Stimulated activated CD4-positive, alpha-beta T cell treated with anti-CD3 and anti-CD28 coated beads, Interleukin-1b, Interleukin-23, amount 100 ng/mL, for 4 hours (primary cell): ENCODE measurements at places on chromosomes 6 and 20.

DNA sequence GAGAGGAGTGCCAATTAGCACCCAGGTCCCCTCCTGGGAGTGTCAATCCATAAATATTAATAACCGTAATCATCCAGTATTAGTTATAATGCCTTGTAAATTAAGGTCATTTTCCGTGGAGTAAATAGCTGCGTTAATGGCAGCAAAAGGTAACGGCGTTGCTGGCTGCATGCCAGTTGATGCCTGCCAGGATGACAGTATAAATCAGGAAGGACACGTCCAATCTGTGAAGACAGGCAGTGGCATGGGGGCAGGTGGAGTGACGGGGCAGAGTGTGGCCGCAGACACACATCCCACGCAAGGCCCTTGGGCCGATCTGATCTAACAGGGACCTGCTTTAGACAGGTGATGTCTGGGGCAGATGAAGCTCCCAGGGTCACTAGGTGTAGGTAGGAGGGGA, 49.1 kb downstream of the KCNB1 start:
- no peak for DNase-seq

- DNase-seq: no peak
These were observed 120.0 kb upstream of the JAG1 start for GRCh38 chr20:10793766-10794165.

DNA sequence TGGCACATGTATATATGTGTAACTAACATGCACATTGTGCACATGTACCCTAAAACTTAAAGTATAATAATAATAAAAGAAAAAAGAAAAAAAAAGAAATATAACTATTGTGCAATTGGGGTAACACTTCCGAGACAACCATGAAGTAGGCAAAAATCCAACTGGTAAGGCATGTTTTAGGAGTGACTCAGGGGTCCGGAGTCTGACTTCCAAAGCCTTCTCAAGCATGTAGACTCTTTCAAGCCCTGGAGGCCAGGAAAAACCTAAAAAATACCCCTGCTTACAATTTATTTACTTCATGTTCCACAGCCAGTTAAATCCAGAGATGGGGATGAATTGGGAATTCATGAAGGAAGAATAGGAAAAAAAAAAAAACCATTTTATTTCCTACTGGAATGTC, 161.3 kb upstream of the PHACTR1 start:
- DNase-seq: no peak

DNA sequence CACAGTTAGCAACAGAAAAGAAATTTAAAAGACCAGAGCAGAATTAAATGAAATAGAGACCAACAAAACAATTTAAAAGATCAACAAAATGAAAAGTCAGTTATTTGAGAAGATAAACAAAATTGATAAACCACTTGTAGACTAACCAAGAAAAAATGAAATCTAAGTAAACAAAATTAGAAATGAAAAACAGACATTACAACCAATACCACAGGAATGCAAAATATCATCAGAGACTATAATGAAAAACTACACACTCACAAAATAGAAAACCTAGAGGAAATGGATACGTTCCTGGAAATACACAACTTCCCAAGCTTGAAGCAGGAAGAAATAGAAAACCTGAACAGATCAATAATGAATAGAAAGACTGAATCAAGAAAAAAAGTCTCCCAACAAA, 97.8 kb downstream of the WDR27 start:
- DNase-seq: no peak

- DNase-seq: no peak
These were observed 726.0 kb downstream of the KIF16B start for GRCh38 chr20:15847196-15847784.

GRCh38 chr6:161265975-161266374, 7.9 kb downstream of the AGPAT4 start:
- no peak for DNase-seq

- DNase-seq: no peak
These were observed 64.2 kb upstream of the CCN6 start for GRCh38 chr6:111989743-111990142.

DNA sequence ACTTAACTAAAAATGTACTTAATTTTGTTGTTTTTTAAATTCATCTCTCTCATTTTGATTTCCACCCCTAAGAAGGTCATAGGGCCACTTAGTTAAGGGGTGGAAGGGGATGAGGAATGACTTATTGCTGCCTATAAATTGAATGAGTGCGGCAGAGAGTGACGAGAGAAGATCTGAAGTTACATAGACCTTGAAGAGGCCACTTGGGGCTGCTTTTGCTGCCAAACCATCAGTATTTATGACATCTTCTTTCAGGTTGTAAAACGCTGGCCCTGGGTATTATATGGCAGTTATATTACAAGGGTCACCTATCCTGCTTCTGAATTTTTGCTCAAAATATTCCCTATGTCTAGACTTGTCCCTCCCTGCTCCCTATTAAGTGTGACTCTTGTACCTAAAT, 119.6 kb upstream of the RIMS1 start:
- DNase-seq: no peak

DNA sequence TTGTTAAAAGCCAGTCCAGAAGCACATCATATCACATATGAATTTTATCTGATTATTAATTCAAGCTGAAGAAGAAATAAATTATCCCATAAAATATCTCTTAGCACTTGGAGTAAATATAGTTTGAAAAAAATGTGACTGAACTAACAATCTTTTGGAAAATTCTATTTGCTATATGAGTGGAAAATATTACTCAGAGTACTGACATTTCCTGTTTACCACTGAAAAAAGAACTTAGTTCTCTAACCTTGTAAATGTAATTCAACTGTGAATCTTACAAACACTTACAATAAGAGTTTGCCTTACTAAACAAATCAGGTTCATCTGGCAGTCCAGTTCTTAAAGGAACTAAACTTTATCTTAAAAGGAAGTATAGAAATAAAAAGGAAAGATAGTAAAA, 44.2 kb downstream of the MOXD1 start:
- no peak for DNase-seq

- no peak for DNase-seq
These were observed 129.7 kb upstream of the PHACTR1 start for GRCh38 chr6:12586721-12587480.

DNA sequence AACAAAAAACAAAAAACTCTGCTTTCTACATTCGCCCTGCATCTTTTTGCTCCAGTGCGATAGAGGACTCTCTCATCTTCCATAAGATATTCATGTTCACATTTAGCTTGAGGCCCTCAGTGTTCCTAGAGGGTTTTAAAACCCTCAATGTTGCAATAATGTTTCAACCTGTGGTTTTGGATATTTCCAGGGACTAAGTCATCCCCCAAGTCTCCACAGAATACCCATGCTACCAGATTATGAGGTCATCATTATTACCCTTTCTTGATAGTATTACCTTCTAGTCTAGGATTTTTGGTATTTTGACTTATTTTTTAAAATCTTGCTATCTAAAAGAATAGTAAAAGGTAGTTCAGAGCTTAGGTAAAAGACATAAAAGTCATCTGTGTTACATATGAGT, 480.5 kb upstream of the ID4 start:
- no peak for DNase-seq

GRCh38 chr20:5180421-5180820, 53.6 kb downstream of the CDS2 start:
- no peak for DNase-seq

DNA sequence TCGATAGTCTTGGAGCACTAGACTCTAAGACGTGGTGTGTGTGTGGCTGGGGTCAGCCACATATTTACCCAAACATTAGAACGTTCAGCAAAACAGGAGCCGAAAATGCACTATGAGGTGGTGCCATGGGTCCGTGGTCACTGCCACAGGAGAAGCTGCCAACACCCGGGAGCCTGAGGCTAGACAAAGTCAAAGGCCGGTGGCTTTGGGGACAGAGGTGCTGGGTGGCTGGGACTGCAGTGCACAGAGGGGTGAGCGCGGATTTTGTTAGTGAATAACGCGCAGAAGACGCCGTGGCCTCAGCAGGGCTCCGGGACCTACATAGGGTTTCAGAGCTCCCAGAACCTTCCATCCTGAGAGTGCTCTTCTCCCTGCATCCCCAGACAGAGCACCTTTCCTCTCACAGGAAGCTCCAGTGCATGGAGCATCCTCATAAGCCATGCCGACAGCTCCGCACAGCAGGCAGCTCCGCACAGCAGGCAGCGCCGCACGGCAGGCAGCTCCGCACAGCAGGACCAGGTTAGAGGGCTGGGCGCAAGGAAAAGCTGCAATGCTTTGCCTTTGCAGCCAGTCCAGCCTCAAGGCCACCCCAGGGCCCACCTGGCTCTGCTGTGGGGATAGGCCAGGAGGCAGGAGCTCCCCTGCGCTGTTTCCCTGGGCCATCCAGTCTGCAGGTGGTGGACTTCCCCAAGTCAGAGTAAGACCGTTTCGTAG, 304.1 kb downstream of the TAF4 start:
- DNase-seq: no peak

DNA sequence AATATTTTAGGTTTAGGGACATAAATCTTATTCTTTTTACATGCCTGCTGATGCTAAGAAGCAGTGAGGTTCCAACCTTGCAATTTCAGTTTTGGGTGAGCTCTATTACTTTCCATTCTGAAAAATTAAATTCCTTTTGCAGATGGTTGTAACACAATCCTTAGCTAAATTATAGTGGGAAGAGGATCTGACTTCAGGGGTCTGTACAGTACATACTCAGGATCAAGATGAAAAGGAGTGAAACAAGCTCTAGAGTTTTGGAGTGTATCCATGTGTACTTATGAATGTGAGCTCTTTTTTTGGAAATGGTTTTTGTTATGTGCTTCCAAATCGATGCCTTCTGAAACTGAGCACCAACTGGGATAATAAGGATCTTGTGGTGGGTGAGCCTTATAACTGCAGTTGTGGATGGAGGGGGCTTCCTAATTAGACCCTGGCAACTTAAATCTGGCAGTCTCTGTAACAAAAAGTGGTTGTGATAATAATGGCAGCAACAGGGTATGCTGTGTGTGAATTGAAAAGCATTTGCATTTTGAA, 218.8 kb upstream of the MAP3K7 start:
- DNase-seq: no peak

DNA sequence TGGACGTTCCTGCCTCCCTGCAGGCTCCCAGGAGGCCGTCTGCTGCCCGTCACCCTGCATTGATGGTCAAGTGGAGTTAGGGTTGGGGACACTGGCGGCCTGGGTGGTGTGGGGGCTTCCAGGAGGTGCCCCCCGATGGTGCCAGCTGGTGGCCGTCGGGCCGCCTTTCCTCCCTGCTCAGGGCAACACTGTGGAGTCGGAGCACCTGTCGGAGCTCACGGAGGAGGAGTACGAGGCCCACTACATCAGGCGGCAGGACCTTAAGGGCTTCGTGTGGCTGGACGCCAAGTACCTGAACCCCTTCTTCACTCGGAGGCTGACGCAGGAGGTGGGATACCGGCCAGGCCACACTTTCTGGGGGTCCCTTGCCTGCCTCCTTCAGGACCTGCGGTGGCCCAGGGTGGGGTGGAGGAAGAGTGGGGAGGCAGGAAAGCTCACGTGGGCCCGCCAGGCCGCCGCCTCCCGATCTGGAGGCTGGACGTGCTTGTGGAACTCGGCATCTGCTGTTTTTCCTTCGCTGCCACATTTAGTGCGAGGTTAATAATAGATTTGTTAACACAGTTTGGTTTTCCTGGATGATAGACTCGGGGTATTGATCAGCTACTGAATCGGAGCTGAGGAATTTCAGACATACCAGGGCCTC, 28.6 kb downstream of the SPATA2 start:
- DNase-seq: no peak

DNA sequence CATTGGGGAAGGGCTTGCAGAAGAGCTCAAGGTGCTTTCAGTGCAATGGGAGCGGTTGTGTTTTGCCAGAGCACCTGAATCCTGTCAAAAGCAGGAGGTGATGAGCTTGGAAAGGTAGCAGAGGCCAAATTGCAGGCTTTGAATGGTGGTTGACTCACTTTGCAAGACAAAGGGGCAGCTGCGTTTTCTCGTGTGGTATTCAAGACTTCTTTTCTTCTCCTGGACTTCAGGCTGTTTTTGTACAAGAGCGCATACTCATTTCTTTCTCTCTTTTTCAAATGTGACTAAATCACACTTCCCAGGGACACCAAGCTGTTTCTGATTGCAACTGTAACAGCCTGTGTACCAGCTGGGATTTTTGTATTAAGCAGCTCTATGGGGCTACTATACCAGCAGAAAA, 32.3 kb downstream of the GHRH start:
- no peak for DNase-seq

DNA sequence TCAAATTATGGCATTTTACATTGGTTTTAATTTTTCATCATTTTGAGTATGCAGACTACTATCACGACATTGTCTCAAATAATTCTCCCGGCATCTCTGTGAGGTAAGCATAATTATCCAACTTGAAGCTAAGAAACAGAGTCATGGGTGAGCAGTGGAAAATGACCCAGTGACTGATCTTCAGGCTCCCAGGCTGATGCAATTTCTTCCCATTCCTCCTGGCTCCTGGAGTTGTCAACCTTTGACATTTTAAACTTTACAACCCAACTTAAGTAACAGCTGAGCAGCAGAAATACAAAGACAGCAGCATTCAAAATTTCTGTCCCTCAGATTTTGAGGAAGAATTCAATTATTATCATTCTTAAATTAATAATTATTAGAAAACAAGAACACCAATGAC, 13.7 kb upstream of the LAMA4 start:
- DNase-seq: no peak

DNA sequence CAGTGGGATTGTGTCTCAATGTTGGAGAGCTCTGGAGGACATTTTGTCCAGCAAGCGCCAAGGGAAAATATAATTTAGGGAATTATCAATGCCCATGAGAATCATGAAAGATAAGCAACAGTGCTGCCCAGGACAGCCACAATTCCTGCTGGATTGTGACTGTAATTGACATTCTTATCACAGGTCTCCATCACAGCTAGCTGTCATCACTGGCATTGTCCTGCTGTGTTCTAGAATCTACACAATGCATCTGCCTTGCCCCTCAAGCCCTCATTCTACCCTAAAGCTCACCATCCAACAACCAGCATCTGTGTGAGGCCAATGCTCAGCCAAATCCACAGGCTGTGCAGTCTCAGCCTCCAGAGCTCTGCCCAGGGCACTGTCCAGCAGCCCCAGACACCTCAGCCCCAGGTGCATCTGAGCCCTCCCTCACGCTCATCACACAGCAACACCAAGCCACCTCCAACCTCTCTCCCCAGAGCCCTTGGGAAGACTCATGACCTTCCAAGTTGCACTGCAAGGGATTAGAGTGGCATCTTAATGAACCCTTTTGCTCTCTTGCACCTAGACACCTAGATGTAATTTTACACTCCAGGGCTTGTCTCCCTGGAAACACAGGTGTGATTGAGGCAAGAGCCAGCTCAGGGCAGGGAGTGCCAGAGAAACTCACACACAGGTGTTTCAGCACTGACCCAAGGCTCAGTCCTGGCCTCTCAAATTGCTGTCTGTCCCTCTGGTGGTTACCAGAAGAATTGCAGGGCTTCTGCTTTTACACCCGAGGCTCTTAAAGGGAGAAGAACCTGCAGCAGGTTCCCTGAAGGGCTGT, 85.2 kb upstream of the PHACTR3 start:
- DNase-seq: no peak

- no peak for DNase-seq
These were observed 8.1 kb upstream of the BCKDHB start for GRCh38 chr6:80098392-80098791.

- no peak for DNase-seq
These were observed 1.2 kb downstream of the CST7 start for GRCh38 chr20:24950128-24950835.

GRCh38 chr6:79782792-79783580, 151.9 kb downstream of the SH3BGRL2 start:
- DNase-seq: no peak

GRCh38 chr20:49372095-49372734, 94.4 kb upstream of the ZNFX1 start:
- no peak for DNase-seq

GRCh38 chr6:41193171-41193734, 7.7 kb downstream of the TREML2 start:
- DNase-seq: no peak

GRCh38 chr20:54197621-54198604, 10.0 kb upstream of the PFDN4 start:
- DNase-seq: no peak
